ENCODE measurements at places on chromosomes 3 and 15.
A peak's percentile ranks its signal among the peaks of the same experiment; 100 is the strongest.

- peak; percentile 89 for DNase-seq
Measured at GRCh38 chr3:41418961-41419691, 219.8 kb downstream of the CTNNB1 start.

- peak; percentile 41 for DNase-seq
Measured at GRCh38 chr3:64311424-64312061, 86.3 kb upstream of the PRICKLE2 start.

- DNase-seq: peak; percentile 49
Measured at GRCh38 chr3:23372285-23372684, 169.2 kb downstream of the UBE2E2 start.

- peak; percentile 23 for DNase-seq
Measured at GRCh38 chr3:184914628-184915027, 102.7 kb downstream of the VPS8 start.
